Activated naive CD8-positive, alpha-beta T cell treated with anti-CD3 and anti-CD28 coated beads, Interleukin-2, amount 10 ng/mL, durations not matched to agents 7 days and 5 days (primary cell): ENCODE measurements at places on chromosomes 4 and X.
A peak's percentile ranks its signal among the peaks of the same experiment; 100 is the strongest.

GRCh38 chr4:79211490-79211889 lies 114.4 kb downstream of the NAA11 start:
- no peak for DNase-seq

- no peak for DNase-seq
These were observed 65.3 kb downstream of the EFNB1 start for GRCh38 chrX:68894142-68894512.

DNA sequence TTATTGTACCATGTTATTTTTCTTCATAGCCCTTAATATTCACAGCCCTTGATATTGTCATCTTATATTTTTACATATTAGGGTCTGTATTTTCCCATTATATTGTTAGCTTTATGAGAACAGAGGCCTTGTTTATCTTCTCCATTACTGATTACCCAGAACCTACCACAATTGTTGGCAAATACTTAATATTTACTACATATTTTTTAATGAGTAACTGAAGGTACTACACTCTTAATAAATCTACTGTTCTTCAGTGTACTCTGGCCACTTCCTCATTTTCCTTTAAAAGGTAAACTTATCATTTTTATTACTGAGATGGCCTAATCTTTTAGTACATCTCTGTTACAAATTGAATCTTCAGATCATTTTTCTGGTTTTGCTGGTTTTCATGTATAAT lies 133.5 kb downstream of the COL4A5 start:
- no peak for DNase-seq

- no peak for DNase-seq
These were observed 13.6 kb upstream of the MAGED4B start for GRCh38 chrX:52082578-52082977.

DNA sequence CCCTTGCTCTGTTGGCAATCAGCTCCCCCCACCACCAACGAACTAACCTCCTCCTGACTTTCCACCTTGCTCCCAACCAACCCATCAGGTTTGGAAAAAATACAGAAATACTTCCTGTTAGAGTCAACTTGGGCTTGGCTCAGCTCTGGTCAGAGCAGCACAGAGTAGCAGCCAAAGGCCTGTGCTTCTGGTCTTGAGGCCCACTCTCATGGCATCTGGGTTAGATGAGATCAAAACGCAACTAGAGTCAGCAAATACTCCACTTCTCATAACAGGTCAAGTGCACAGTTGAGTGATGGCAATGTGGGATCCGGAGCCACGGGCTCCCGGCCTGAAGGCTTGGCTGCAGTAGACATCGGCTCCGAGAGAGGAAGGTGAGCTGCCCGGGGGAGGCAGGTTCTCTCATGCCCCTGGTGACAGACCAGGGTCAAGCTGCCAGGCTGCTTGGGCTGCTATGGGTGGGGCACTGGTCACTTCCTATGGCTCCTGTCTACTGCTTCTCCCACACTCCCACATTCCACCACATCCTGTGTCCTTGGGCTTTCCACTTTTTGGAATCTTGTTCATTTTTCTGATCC lies 34.8 kb downstream of the ZNF185 start:
- no peak for DNase-seq

DNA sequence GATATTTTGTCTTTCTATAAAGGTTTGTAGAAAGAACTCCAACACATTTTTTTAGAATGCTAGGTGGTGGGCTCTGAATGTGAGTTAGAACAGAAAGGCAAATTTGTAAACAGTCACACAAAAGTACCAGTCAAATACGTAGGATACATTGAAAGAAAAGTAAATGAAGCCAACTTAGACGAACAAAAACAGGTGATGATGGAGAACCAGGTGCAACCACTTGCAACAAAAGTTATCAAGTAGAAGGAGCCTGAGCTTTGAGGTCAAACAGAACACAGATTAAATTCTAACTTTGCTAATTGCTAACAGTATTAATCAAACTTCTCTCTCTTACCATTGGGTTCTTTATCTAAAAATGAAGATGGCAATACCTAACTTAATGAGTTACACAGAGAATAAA lies 62.7 kb upstream of the DAPP1 start:
- no peak for DNase-seq

DNA sequence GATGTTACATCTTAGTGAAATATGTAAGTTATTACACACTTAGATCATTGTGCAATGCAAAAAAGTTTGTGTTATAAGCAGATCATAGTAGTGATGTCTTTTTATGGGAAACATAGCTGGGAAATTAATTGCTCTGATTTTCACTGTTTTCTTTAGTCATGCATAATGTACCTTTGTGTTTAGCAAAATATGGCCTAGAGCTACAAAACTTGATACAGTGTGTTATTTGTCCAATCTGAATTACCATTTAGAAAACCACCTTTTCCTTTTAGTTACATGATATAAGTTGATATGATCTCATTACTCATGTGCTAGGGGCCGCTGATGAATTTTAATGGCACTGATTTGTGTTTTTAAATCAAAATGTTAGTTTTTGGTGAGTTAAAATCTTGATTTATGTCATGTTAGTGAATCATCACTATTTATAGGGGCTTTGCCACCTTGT lies 2.0 kb downstream of the BMPR1B start:
- no peak for DNase-seq

DNA sequence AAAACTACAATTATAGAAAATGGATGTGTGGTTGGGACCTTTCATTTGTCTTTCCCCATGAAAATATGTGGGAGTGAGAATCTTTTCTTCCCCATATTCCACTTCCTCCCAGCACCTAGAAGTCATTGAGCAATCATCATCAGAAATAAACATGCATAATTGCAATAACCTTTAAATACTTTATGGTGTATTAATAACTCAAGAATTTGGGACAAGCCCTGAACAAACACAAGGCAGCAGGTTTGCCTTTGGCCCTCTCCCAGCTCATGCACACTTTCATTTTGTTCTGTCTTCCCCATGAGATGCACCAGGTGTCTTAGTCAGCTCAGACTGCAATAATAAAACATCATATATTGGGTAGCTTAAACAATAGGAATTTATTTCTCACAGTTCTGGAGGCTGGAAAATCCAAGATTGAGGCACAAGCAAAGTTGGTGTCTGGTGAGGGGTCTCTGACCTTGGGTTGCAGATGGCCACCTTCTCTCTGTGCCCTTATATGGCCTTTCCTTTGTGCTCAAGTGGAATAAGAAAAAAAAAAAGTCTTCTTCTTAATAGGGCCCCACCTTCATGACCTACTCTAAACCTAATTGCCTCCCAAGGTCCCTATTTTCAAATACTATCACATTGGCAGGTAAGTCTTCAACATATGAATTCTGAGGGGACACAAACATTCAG lies 34.7 kb upstream of the TMEM184C start:
- no peak for DNase-seq

DNA sequence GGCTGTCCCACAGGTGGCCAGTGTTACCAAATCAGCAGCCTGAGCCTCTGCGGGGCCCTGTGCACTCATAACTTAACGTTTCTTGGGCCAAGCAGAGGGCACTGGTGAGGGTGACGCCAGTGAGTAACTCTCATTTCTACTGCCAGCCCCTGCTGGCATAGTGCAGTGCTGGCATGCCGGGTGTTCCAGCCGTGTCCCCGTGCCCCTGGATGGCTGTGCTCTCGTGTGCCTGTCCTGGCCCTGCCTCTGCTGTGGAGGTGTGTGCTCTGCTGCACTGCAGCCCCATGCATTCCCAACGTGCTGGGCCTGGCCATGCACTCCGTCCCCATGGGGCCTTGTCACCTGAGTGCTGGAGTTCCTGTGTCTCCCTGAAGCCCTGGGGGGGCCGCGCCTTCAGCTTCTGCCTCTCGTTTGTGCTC lies 14.7 kb downstream of the TBC1D14 start:
- no peak for DNase-seq

DNA sequence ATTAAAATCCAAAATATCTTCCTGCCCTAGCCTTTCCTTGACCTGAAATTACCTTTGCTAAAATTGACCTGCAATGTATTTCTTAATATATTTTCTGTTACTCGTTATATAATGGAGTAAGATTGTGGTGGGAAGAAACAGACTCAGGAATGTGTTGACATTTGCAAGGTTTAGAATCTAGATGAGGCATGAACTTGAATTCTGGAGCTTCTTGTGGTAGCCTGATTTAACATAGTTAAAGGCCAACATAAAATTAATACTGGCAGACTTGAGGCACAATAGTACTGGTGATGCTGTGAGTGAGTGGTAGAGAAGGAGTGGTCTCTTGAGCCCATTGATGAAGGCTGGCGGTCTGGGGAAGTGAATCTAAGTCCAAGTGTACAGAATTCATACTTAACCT lies 197.9 kb upstream of the SPRY1 start:
- DNase-seq, result no peak

GRCh38 chrX:24264383-24264782 lies 49.5 kb downstream of the SUPT20HL2 start:
- DNase-seq, result no peak

DNA sequence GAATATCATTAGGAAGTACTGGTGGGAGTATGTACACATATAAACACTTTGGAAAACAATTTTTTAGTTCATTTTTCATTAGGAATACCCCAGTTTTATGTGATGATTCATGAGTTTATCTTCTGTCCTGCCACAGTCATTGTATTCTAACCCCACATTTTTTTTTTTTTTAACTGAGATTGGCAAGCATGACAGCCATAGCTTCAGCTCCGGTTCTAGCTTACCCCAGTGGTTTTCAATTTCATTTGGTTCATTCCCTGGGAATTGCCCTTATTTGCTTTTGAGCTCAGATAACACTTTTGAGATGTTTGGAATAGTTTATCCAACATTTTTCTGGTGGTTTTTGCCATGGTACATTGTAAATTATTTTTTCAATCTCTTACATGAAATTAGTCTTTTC lies 21.0 kb upstream of the FMR1 start:
- no peak for DNase-seq

DNA sequence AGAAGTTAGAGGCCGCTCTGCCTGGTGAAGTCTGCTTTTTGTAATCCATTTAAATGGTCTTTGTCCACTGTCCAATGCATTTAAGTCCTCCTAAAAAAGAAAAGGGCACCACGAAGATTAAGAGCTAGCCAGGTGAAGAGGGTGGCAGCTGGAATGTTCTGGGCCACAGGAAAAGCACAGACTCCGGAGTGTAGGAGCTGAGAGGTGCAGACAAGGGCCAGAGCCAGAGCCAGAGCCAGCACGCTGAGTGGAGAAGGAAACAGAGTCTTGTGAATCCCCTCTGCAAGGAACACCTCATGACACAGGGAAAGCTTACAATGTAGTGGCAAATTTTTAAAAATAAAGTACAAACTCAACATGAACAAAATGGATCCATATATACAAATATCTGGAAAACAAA lies 83.6 kb downstream of the TSPAN5 start:
- no peak for DNase-seq

DNA sequence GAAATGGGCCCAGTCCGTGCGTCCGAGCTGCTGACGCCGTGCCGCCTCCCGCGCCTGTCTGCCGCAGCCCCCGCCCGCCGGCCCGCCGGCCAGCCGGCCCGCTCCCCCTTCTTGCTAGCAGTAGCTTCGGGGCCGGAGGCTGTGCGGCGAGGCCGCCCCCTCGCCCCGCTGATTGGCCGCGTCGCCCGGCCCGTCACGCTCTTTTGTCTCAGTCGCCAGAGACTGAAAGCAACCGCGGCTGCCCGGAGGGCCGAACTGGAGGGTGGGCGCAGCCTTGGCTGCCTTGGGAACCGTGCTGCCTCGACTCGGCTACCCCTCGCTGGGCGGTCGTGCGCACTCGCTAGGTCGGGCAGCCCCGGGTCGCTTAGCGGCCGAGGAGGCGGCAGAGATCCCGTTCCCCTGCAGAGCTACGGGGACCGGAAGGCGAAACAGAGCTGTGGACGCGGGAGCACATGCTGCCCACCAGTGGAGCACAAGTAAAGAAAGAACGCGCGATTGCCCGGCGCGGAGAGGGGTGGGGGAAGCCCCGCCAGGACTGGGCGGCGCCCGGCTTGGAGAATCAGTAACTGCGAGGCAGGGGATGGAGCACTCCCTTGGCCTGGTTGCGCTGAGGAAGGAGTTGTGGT lies at the start of gene ZCCHC18:
TSS of gene ZCCHC18 (plus strand) at position 198 of the 626 bp plus-strand sequence. CDS start 1,589 bp downstream, outside the sequence.
- DNase-seq, result peak; percentile 61

DNA sequence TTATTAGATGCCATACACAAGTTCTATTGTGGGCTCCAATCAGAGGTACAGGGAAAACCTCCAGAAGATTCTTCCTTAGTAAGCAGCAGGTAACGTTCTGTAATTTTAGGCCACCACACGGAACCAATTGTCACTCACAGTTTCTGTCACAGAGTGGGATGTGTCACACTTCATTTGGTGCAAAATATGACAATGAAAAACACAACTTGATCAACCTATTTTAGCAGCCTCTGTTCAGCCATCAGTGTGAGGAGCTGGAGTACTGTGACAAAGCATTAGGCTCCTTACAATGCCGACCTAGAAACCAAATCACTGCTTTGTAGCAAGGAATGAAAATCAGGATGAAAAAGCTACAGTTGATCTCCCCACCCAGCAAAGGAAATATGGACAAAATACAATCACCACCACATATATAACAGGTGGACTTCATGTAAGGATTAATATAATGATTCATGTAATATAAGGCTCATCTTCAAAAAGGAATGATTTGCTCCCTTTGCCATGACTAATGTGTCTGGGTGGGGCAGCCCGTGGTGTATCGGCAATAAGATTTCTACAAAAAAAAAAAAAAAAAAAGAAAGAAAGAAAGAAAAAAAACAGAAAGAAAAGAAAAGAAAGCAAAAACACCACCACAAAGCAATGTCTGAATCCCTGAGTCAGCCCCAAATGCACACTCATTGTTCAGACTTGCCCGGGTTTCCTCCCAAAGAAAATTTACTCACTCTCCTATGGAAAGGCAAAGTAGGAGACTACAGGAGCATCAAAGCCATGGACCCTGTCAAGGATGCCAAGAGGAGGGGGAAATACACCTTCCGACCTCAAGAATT lies 36.0 kb downstream of the SLC9A7 start:
- no peak for DNase-seq

DNA sequence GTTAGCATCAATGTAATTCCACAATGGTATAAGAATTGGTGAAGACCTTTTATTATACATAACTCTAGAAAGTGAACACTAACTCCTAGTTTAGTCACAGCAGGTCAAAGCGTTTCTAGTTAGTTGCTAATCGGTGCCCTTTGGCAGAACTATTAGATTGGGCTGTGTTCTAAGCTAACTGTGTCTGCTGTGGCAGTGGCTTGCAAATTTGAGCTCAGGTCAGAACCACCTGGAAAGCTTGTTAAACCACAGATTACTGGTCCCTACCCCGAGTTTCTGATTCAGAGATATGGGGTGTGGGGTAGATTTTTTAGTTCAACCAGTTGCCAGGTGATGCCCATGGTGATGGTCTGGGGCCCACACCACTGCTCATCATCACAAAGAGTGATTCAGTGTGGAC lies 332.1 kb downstream of the UNC5C start:
- DNase-seq, result no peak

- no peak for DNase-seq
These were observed 454 bp downstream of the LETM1 start for GRCh38 chr4:1855333-1856070.

DNA sequence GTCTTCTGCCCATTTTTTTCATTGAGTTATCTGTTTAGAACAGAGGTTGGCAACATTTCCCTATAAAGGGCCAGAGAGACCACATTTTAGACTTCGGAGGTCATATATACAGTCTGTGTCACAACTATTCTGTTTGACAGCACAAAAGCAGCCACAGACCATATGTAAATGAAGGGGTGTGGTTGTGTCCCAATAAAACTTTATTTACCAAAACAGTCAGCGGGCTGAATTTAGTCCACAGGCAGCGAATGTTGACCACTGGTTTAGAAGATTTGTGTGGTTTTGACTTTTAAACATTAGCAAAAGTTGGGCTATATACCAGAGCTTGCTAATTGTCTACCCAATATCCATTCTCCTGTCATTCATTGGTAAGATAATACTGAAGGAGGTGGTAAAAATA lies 150.8 kb downstream of the AMELX start:
- DNase-seq, result no peak
